Bronchial epithelial cell (primary cell): ENCODE measurements at places on chromosomes 7 and 10.
A peak's percentile ranks its signal among the peaks of the same experiment; 100 is the strongest.

GRCh38 chr10:60123668-60124067 lies 217.3 kb upstream of the CCDC6 start:
- no peak for DNase-seq

DNA sequence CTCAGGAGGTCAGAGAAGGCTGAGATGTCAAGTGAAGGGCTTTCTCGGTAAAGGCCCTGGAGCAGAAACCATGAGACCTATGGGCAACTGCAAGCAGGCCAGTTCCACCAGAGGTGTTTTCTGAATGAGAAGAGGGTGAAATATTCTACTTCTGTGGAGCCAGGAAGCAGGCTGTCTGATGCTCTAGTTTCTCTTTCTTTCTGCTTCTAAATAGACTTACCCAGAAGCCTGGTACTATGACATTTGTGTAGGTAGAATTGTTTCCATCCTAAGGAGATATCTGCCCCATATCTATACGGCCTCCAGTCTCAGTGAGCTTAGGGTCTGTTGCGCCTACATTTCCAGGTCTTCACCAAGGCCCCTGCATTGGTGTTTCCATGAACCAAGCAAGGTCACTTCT lies 73.4 kb upstream of the CC2D2B start:
- no peak for DNase-seq

DNA sequence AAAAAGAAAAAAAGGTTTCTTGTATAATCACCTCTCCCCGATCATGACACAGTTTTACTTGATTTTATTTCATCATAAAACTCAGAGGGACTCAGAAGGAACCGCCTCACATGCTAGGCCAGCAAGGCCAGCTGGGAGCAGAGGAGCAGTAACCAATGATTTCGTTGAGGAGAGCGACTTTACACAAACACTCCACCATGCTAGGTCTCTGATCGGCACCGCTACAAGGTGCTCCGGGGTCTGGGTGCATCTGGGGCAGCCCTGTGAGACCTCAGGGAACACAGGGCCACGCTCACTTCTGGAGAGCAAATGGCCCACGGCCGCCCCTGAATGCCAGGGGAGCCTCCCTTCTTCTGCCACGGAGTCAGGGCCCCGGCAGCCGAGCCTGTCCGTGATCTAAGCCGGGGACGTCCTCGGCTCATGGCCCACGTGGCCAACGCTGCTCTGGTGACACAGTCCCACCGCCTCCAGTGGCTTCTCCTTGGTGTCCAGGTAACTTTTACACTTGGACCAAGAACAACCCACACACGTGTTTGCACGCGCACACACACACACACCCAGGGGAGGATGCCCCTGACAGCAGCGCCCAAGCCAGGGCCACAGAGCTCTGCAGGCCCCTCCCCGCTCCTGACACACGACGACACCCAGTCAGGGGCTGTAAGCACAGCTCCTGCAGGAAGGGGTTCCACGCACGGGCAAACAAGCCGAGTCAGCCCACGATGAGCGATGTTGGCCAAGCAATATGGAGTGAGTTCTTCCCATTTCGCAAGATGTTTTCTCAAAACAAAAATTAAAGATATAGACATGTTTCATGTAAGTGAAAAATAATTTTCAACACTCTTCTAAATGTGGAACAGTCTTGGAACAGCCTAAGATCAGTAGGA lies 332.3 kb downstream of the DNAJB6 start:
- no peak for DNase-seq

GRCh38 chr10:6542999-6543430 lies 37.1 kb downstream of the PRKCQ start:
- no peak for DNase-seq

- no peak for DNase-seq
These were observed 84.3 kb downstream of the CCDC7 start for GRCh38 chr10:32530231-32530630.

- DNase-seq: no peak
These were observed 50.1 kb downstream of the IPMK start for GRCh38 chr10:58217612-58218011.

DNA sequence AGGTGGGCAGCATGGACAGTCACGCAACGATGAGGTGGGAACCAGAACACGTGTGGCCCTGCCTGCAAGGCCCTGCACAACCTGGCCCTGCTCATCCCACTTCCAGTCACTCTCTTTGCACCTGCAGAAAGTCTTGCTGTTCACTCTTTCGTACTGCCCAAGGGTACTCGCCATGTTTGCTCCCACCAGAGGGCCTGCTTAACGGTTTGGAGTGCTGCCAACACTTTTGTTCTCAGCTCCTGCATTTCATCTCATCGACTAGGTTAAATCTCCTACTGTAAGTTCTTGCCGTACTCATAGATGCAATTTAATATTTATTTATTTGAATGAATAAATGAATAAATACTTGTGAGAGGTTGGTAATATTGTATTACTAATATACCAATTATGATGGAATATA lies 315.3 kb downstream of the SDK1 start:
- DNase-seq: no peak

GRCh38 chr10:3135006-3135405 lies 37.6 kb downstream of the PITRM1 start:
- DNase-seq: no peak

DNA sequence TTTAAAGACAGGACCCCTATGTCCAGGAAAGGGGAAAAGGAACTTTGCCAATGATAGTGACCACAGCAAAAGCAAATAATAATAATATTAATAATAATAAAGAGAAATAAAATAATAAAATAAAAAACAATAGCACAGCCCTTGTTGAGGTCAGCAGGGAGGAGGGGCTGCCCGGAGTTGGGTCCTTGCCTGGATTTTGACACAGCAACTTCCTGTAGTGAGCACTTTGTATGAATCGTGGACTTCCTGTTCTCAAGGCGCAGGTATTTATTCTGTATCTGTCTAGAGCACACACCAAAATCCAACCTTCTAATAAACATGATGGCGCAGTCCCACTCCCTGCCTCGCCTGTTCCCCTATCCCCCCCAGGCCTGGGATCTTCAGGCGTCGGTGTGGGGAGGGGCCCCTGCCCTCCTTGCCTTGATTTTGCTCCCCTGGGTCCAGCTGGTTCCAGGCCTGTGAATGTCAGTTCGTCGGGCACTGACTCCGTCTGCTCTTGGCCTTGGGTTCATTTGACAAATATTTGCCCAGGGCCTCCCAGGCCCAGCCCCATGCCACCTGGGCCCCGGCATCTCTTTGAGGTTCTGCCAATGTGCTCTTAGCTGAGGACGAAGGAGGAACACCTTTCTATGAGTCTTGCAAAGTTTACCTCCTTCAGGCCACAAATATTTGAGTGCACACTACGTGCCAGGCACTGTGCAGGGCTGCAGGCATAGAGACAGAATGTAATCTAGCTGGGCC lies 13.9 kb downstream of the TRIM8 start:
- peak; percentile 63 for DNase-seq

GRCh38 chr7:22718911-22719420 lies 8.0 kb upstream of the IL6 start:
- DNase-seq: no peak

- no peak for DNase-seq
These were observed 133.7 kb downstream of the SNX13 start for GRCh38 chr7:17806631-17807030.

- no peak for DNase-seq
These were observed 35.7 kb downstream of the GFRA1 start for GRCh38 chr10:116237260-116237659.

- peak; percentile 91 for DNase-seq
These were observed 55.3 kb downstream of the NCAPG2 start for GRCh38 chr7:158649279-158649678.

DNA sequence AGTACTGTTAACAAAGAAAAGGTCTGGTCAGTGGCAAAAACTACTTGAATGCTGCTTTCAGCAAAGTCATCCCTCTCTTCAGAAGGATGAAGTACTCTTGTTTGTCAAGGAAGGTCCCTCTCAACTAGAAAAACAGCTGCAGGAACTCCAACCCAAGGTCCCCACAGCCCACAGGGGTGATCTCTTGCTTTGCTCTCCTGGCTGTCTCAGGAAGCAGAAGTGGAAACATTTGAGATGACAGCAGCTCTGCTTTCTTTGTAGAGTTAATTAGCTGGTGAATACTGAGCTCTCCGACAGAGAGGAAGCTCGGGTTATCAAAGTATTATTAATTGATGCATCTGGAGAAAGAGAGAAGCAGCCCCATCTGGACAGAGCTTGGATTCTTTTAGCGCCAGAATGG lies 25.4 kb upstream of the LRGUK start:
- no peak for DNase-seq

DNA sequence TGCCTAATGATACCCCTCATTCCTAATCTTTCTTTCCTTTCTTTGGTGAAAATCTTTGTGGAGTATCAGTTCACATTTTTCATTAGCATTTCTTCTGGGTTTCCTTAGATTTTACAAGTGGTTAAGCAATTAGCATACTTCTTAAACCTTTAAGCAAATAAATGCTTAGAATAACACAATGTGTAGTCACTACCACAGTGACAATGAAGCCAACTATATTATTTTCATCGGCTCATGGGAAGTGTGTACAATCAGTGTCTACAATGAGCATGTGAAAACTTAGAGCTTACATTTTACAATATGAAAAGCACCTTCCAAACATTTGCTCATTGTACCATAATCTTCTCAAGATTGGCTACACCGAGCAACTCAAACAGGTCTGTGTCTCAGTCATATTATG lies 176.2 kb upstream of the PLXNA4 start:
- no peak for DNase-seq

GRCh38 chr7:21945454-21946221 lies at the start of gene CDCA7L:
Gene CDCA7L, minus strand, starts transcription at chr7:21945899. Its CDS starts 95 bp downstream, at chr7:21945804.
- DNase-seq: peak; percentile 31

DNA sequence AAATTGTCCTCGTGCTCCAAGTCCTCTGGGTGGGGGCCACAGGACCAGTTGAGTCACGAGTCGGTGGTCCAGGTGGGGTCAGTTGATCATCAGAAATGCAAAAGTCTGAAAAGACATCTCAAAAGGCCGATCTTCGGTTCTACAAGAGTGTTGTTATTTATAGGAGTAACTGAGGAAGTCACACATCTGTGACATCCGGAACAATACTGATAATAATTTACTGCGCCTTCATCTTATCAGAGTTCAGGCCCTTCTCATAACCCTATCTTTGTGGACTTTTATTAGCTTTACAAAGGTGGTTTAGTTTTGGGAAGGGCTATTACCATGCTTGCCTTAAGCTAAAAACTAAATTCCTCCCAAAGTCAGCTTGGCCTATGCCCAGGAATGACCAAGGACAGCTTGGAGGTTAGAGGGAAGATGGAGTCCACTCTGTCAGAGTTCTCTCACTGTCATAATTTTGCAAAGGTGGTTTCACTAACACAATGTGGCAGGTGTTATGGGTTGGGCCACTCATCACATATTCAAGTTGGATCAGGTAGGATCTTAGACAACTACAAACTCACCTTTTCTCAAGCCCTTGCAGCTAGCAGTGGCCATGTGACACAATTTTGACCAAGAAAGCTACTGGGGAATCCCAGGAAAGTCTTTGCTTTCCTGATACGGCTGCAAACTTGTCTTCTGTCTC lies 54.7 kb upstream of the CHST3 start:
- DNase-seq: no peak

GRCh38 chr10:106111246-106111645 lies 1053.3 kb downstream of the SORCS1 start:
- DNase-seq: peak; percentile 67

GRCh38 chr10:35493196-35494118 lies 111.7 kb upstream of the GJD4 start:
- peak; percentile 14 for DNase-seq

GRCh38 chr10:21681156-21681555 lies 147.1 kb downstream of the MLLT10 start:
- peak; percentile 79 for DNase-seq

GRCh38 chr7:139953229-139953628 lies 109.5 kb downstream of the PARP12 start:
- DNase-seq: no peak
